H1 (cell line): ENCODE measurements at places on chromosomes 3 and 15.

- no peak for DNase-seq
Measured at GRCh38 chr3:141400073-141400971, 32.0 kb downstream of the ZBTB38 start.

GRCh38 chr3:60854791-60855190, 396.5 kb downstream of the FHIT start:
- no peak for DNase-seq

GRCh38 chr3:127159543-127159942, 33.4 kb upstream of the PRR23E start:
- DNase-seq = no peak

- no peak for DNase-seq
Measured at GRCh38 chr15:63623232-63623969, 26.2 kb downstream of the FBXL22 start.

- no peak for DNase-seq
Measured at GRCh38 chr15:61115241-61115640, 113.9 kb downstream of the RORA start.

DNA sequence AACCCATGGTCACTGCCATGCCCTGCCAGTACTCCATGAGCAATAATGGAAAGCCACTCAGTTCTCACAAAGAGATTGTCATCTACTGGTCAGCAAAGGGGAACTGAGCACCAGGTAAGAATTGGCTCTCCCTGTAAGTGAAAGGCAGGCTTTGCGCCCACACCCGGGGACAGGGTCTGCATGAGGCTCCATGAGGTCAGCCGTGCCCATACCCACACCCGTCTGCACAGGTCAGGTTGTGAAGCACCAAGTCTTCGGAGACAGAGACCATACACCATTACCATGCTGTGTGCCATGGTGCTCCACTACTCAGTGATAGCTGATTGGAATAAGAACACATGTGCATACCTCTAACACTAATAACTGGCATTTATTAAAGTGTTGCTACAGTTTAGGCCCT, 322.9 kb downstream of the EPHB1 start:
- DNase-seq = no peak
